ENCODE measurements at places on chromosomes 12 and 14. TPM values are rescaled to one million over a fixed set of nuclear protein-coding genes. Genes with fewer than 3 reads are reported as not detected.

The POTEM gene
- not detected for total RNA-seq

The KRT72 gene
- total RNA-seq: not detected

- no peak overlapping the region for H3K4me3 ChIP-seq
- no peaks in the 10 kb centered on the region for H3K4me1 ChIP-seq
- H3K27me3 ChIP-seq: no peaks in the 10 kb centered on the region
- H3K27ac ChIP-seq: no peak overlapping the region
- H3K36me3 ChIP-seq: no peaks in the 10 kb centered on the region
Measured at GRCh38 chr12:67147030-67147429, 122.1 kb upstream of the CAND1 start.

DNA sequence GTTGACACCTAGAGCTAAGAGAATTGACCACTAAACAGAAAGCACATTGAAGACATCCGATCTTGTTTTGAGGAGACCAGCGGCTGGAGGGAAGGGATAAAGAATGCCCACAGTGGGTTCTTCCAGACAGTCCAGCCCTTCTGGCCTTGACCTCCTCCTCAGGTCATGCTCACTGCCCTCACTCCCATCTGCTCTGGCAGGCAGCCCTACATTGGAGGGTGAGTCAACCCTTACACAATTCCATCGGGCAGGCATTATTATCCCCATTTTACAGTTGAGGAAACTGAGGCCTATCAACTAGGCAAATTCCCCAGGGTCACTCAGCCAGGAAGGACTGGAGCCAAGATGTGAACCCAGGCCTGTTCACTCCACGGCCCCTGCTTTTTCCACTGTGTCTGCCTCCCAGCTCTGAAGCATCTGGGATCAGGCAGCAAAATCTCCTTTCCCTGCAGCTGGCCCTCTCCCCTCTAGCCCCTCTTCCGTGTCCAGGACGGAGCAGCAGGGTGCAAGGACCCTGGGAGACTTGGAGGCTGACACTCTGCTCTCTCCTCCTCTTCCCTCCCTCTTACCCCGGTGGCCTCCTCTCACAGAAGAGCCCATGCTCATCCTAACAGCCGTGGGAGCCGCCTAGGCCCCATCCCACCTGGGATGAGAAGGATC lies 5.3 kb downstream of the SCNN1A start:
- no peaks in the 10 kb centered on the region for H3K36me3 ChIP-seq
- H3K4me1 ChIP-seq: peaks cover 60% of the 10 kb centered on the region
- H3K27me3 ChIP-seq: no peaks in the 10 kb centered on the region
- no peak overlapping the region for H3K4me3 ChIP-seq
- no peak overlapping the region for H3K27ac ChIP-seq

DNA sequence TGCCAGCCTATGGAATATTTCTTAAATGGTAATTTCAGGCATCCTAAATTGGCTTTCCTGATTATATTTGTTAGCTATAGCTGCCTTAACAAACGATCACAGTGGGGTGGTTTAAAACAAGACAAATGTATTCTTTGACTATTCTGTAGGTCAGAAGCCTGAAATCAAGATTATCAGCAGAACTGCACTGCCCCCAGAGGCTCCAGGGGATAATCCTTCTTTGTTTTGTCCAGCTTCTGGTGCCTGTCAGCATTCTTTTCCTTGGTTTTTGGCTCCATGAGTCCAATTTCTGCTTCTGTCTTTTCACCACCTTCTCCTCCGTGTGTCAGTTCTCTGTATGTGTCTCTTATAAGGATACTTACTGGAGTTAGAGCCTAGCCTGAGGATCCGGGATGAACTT lies 1282.2 kb upstream of the USP15 start:
- no peak overlapping the region for H3K4me3 ChIP-seq
- DNase-seq: no peak
- H3K27ac ChIP-seq: no peak overlapping the region
- no peaks in the 10 kb centered on the region for H3K36me3 ChIP-seq
- no peaks in the 10 kb centered on the region for H3K4me1 ChIP-seq

- no peaks in the 10 kb centered on the region for H3K36me3 ChIP-seq
- H3K27ac ChIP-seq: peak overlapping the region; percentile 52
- no peaks in the 10 kb centered on the region for H3K27me3 ChIP-seq
- no peak overlapping the region for H3K4me3 ChIP-seq
- H3K4me1 ChIP-seq: peaks cover 16% of the 10 kb centered on the region
- peak; percentile 96 for DNase-seq
Measured at GRCh38 chr14:89214221-89214965, 202.6 kb downstream of the FOXN3 start.

- H3K36me3 ChIP-seq: no peaks in the 10 kb centered on the region
- H3K27me3 ChIP-seq: no peaks in the 10 kb centered on the region
- DNase-seq: no peak
- H3K27ac ChIP-seq: no peak overlapping the region
Measured at GRCh38 chr12:68279227-68280054, 26.0 kb upstream of the IL22 start.

DNA sequence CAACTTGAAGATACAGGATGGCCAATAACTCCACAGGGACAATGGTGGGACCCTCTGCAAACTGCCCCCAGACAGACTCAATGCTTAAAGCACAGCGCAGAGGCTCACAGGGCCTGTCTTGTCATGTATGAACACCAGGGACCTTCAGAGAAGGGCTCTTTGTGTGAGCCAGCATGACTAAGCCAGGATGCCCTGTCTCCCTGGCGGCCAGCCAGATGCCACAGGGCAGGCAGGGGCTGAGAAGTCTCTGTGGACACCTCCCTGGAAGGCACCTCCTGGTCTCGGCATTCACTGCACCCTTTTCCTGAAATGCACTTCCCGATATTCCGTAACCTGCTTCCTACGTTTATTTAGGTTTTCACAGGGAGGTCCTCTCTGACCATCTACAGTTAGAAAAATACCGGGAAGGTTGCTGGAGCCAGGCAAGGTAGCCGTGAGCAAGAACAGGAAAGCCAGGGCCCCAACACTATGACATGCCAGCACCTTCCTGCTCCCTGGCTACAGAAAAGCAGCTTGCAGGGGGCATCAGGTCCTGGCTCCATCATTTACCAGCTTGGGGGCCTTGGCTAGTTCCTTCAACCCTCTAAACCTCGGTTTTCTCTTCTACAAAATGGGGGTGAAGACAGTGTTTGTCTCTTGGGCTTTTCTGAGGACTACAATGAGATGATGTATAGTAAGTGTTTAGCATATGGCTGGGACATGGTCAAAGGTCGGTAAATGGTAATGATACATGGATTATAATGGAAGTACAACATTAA lies 65.0 kb downstream of the PITPNM2 start:
- peak; percentile 50 for DNase-seq
- H3K36me3 ChIP-seq: no peaks in the 10 kb centered on the region
- H3K4me3 ChIP-seq: no peak overlapping the region
- peaks cover 41% of the 10 kb centered on the region for H3K4me1 ChIP-seq
- H3K27me3 ChIP-seq: no peaks in the 10 kb centered on the region

- DNase-seq: no peak
- H3K27me3 ChIP-seq: no peaks in the 10 kb centered on the region
- peaks cover 18% of the 10 kb centered on the region for H3K4me1 ChIP-seq
Measured at GRCh38 chr14:100054316-100055075, 10.7 kb upstream of the EVL start.

Data from stomach (tissue), 19 donors.